ENCODE measurements at places on chromosomes 7 and 10.

DNA sequence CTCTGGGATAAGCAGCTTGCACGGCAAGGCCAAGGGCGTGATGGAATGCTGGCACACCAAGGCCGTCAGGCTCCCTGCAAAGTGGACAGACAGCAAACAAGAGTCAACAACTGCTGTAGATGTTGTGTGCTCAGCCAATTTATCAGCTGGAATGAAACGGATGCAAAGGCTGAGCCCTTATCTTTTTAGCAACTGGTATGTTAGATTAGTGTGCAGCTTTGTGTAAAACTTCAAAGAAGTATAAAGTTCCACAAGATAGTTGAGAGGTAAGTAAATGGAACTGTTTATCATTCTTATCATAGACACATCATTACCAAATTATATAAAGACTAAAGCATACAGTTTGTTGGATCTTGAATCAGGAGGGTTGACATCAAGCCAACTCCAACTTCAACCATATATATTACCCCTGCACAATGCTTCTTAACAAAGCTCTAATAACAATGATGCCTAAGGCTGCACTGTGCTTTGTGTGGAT, 289.0 kb downstream of the TNS3 start:
- no peak for DNase-seq

- no peak for DNase-seq
These were observed 75.3 kb upstream of the AASS start for GRCh38 chr7:122219253-122219865.

DNA sequence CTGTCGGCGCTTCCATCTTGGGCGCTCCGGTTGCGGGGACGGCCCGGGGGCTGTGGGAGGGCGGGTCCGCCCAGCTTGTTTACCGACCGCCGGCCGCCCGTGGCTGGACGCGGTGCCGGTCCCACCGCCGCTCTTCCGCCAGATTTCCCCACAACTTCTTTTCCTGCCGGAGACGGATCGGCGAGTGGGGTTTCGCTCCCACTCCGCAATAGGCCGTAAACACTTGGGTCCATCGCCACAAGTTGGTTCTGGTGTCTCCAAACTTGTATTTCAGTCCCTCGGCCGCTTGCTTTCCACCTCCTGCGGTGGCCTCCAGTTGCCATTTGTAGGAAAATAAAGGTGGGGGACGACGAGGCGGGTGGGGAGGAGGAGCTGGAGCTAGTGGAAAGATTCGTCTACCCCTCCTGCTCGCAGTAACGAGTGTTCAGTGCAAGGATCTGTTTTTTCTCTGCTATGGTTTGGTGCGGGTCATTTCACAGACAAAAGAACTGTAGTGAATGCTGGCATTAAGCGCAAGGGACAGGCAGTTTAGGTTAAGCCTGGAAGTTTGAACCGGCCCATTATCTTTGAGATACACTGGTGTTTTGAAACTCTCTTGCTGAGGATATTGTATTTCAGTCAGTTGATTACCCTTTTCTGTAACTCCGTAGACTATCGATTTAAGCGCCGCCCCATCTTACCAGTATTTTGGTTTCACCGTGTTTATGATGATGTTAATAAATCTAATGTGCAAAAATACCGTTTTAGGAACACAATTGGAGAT, 24.3 kb upstream of the ZRANB1 start:
- DNase-seq = no peak

DNA sequence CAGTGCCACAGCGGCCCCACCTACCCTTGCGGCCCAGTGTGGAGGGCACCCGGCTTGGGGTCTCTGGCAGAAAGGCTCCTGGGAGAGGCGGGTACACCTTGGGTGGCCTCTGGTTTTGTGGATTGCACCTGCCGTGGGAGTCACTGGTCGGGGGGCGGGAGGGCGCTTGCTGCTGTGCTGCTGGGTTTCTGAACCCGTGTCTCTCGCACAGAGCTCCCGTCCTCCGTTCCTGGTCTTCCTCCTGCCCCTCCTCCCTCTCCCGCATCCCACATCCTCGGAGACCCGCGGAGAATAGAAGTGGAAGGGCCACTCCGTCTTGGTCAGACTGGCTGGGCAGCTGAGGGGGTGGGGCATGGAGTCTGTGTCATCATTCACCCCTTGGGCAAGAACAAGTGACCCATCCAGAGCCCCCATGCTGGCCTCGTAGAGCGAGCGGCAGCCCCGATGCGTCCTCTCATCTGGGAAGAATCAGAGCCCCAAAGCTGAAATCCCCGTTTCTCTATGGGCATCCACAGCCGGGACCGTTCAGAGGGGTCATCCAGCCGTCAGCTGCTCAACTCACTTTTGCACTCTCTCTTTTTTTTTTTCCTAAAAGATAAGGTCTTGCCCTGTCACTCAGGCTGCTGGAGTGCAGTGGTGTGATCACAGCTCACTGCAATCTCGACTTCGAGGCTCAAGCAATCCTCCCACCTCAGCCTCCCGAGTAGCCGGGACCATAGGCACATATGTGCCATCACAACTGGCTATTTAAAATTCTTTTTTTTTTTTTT, 4.0 kb downstream of the MAFK start:
- DNase-seq = no peak

- DNase-seq = no peak
These were observed 37.8 kb upstream of the ZNF365 start for GRCh38 chr10:62336404-62336803.

DNA sequence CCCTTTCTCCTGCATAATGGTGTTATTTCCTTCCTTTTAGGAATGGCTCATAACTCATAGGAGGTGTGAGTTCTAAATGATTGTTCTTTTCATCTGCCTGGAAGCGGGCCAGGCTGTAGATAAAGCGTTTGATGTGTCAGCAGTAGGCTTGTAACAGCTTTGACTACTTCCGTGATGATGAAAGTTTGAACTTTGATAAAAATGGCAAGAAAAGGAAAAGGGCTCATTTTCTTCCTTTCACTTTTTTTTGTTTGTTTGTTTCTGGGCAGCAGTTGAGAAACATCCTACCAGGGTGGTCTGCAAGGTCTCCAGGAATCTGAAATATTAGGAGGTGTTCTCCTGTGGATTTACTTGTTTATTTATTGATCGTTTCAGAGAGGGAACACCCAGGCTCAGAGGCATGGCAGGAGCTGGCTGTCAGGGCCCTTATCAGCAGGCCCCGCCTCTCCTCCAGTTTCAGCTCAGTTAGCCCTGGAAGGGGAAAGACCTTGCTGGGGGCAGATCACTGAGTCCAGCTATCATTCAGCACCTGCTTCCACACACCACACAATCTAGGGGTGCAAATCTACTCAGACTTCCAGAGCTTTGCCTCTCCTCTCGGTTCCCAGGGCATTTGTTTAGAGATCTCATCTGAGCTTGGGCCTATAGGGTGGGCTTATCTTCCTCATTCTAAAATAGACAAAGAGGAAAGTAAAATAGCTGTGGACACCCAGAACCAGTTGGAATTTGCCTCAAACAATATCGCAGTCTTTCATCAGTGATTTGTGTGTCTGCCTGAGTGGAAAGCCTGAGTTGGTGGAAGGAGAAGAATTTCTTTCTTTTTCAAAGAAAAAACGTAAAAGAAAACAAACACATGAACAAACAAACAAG, 130.9 kb downstream of the BMPER start:
- DNase-seq = no peak

- DNase-seq = no peak
These were observed 545.9 kb downstream of the REEP3 start for GRCh38 chr10:64067009-64067606.

DNA sequence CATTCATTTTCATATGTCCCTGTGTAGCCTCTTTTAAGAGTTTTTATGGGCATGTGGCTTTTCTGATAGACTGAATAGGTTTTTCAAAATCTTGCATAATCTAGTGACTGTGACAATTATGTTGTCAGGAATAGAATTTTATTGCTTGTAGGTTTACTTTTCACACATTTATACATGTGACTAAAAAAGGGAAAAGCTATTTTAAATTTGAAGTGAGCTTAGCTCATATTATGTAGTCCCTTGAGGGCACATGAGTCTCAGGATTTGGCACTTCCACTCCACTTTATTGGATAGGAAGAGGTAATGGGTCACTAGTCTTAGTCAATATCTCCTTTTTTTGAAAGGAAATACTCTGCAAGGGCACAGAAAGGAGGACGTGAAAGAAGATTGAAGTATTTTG, 247.3 kb downstream of the SUGCT start:
- DNase-seq = no peak

- DNase-seq = no peak
These were observed 21.3 kb downstream of the CCDC3 start for GRCh38 chr10:12980102-12980661.

DNA sequence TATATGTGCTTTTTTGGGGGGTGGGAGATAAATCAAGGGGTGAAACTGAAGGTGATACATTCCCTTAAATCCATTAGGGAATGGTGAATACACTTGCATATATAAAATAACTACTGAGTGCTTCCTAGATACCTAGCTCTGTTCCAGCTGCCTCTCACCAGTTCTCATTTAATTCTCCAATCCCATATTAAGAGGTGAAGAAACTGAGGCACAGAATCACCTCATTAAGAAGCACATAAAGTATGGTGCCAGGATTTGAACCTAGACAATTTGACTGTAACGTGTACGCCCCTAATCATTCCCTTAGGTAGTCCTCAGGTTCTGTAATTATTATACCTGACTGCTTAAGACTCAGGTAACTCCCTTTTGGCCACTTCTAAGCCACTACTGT, 1.5 kb upstream of the SFR1 start:
- DNase-seq = no peak

DNA sequence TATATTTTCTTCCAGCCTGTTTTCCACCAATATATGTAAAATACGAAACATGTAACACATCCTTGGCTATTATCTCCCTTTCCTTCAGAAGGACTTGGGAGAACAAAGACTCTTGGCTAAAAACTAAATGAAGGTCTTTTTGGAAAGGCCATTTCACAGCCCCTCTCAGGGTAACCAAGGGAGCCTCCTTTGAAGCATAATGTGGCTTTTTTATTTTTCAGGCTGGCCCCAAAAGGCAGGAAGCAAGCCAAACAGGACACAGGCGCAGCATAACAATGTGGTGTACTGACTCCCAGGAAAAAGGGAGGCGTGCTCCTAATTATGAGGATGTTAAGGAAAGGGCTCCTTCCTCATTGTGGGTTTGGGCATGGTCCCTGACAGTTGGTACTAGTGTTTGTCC, 30.3 kb upstream of the CCSER2 start:
- DNase-seq = no peak

GRCh38 chr7:130999926-131000325, 265.9 kb upstream of the KLF14 start:
- DNase-seq = no peak

DNA sequence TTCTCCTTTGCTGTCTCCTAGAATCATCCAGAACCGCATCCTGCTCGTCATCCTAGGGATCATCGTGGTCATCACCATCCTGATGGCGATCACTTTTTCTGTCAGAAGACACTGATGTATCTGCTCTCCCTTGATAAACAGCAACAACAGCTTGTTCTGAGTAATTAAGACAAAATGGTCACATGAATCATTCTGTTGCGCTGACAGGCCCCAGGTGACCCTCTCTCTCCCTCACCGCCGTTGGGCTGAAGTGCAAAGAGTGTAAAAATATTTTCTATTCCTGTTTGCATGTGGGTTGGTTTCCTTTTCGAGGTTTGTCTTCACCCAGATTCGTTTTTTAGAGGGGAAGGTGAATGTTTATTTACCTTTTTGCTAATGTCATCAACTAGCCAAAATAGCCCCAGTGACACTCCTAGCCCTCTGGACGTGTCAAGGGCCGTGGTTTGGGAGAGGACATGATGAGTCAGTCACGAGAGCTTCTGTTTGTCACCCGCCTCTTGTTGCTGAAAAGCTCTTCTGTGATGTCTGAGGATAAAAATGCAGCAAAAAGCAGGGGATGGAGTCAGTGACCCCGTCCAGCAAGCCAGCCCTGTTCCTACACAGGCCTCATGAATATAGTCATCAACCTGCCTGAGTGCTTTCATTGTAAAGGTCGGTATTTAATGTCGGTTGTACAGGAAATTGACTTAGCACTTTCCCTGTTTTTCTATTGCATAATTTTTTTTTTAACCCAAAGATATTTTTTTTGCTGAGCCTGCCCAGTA, 134.6 kb upstream of the TCF7L2 start:
- DNase-seq = peak; percentile 2

- DNase-seq = no peak
These were observed 42.6 kb upstream of the CFAP46 start for GRCh38 chr10:132984801-132985545.

GRCh38 chr7:135232720-135233119, 918 bp upstream of the STRA8 start:
- no peak for DNase-seq

DNA sequence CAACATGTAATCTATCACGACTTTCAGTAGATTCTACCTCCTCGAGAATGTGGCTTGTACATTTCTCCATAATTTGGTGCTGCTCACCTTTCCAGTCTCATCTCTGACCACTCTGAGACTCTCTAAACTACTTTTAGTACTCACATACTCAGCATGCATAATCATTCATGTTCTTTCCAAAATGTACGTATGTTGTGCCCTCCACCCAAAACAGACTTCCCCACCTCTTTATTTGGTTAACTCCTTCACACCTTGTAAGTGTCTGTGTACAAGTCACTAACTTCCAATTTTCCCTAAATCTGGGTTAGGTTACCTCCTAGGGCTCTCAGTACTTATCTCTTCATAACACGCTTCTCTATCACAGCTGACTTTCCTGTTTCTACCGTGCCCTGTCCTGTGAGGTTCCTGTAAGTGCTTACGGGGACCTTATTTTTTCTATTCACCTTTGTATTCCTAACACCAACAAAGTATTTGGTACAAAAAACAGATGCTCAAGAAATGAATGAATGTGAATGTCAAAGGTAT, 186.2 kb upstream of the MKLN1 start:
- DNase-seq = no peak

DNA sequence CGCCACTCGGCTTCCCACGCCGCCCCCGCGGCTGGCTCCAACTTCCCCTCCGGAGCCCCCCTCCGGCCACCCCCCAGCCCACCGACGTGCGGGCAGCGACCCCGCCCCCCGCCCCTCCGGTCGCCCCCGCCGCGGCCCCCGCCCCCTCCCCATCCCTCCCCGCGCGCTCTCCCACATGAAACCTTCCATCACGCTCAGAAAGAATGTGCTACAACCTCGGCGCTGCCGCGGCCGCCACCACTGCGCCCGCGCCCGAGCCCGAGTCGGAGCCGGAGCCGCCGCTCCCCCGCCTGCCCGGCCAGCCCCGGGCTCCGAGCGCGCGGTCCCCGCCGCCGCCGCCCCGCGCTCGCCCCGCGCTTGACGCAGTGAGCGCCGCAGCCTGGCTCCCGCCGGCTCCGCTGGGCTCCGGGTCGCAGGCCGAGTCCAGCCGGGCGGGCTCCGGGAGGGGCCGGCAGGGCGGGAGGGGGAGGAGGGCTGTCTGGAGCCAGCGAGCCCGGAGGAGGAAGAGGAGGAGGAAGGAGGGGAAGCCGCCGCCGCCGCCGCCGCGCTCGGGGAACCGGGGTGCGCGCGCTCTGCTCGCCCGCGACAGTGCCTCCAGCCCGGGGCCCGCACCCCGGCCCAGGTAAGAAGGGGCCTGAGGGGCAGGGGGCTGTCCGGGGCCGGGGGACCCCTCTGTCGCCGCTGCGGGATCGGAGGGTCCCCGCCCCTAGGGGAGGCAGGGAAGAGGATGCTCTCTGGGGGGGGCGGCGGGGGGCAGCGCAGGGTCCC, 4.3 kb upstream of the ELFN1 start:
- DNase-seq = no peak
